Smooth muscle cell of bladder (primary cell): ENCODE measurements at places on chromosomes 3 and 15. TPM values are rescaled to one million over a fixed set of nuclear protein-coding genes. Genes with fewer than 3 reads are reported as not detected.

OXTR gene
- total RNA-seq: 0.37 and 0.57 TPM in 2 replicates

UROC1 gene
- not detected in 2 replicates for total RNA-seq

PLXND1 gene
- 38.5 and 64.3 TPM in 2 replicates for total RNA-seq

C15orf39 gene
- total RNA-seq: 1.6 and 1.9 TPM in 2 replicates
